ENCODE measurements at places on chromosomes 2 and 18.

DNA sequence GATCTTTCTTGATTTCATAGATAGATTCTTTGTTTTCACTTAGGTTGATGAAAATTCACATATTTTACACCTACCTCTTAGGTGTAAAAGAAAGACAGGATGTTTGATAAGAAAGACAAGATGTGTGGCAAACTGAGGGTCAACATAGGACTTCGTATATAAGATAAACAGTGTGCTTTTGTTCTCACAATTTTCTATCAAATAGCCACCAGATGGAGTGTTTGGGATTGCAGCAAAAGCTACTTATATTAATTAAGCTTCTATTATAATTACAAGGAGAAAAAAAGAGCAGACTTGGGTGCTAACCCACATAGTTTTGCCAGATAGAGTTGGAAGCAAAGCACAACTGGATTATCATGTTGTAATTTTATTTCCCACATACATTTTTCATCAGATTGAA is 232.9 kb downstream of the CDH7 start:
- no peak for DNase-seq

DNA sequence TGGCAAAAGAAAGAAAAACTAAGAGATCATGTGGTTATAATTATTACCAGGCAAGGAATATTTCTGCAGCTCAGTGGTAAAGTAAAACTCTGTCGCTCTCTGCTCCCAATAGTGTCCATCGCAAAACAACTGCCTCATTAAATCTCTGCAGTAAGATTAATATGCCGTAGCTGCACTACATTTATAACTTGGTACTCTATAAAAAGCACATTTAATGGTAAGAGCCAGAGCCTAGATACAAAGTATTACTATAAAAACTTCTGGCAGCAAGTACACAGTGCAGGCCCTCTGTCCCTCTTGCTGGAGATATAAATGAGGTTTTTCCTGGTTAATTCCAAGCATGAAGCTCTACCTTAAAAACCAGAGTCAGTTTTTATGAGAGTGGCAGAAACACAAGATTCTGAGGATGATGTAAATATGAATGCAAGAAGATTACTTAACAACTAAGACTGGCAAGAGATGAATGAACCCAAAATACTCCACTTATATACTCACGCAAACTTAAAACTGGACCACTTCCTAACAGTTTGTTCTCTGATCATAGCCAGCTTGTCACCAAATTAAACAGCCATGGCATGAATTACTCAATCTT is 25.5 kb downstream of the ZNF521 start:
- DNase-seq = no peak

- DNase-seq = no peak
Observed at GRCh38 chr2:123614596-123614995, 410.5 kb upstream of the CNTNAP5 start.

- DNase-seq = no peak
Observed at GRCh38 chr2:235077046-235077445, 125.2 kb downstream of the SH3BP4 start.

DNA sequence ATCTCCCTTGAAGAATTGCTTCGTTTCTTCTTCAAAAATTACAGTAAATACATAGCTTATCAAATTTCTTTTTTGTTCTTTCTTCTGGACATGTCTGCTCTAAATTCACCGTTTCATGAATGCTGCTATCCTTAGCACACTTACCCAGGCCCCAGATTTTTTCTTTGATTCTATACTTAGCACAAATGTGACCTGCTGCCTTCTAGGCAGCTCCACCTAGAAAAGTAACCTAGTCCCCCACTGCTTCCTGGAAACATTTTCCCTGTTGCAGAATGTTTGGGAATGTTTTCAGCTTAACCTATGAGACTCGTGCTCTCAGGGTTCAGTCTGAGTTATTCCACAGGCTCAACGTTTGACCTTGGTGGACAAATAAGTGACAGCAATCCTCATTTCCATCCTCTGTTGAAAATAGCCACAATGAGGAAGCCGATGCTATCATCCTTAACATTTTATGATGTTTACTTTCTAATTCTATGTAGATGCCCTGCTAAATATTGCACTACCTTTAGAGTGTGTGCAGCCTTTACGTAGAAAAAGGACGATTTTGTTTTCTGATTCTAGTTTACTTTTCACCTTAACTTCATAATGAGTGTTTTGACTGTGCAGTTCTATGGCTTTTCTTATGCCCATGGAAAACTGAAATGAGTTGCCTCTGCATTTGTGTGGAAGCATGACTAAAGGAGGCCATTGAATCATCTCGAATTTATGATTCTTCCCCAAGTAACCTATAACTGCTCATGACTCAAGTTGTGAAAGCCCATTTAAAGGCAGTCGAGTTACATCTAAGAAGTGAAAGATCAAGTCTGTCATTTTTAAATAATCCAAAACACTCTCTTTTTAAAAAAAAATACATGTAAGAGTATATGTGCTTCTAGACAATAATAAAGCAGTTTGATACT is 47.7 kb downstream of the TMEM182 start:
- no peak for DNase-seq

GRCh38 chr2:161381546-161381945 is 34.6 kb upstream of the TBR1 start:
- no peak for DNase-seq

DNA sequence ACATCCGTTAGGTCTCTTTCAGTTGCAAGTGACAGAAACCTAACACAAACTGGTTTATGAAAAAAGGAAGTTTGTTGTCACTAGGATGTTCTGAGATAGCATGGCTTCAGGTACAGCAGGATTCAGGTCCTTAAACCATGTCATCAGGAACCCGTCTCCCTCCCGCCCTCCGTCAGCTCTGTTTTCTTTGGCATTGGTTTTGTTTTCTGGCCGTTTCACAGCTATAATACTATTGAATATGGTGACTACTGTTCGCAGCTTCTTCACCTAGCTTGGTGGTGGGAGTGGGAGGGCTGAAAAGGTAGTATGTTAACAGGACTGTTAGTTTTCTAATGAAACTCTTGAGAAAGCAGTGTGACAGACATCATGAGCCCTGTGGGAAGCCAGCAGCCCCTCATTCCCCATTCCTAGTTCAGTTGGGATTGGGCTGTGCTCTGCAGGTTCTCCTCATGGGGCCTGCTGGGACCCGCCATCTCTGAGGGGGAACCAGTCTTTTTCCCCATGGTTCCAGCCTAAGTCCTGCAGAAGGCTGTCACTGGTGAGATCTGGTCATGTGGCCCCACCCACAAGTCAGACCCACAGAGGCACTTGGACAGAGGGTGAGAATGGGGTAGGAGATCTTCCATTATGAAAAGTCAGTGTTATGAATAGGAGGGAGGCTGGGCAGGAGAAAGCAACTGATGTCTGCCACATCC is 12.1 kb downstream of the PTMA start:
- DNase-seq = no peak

DNA sequence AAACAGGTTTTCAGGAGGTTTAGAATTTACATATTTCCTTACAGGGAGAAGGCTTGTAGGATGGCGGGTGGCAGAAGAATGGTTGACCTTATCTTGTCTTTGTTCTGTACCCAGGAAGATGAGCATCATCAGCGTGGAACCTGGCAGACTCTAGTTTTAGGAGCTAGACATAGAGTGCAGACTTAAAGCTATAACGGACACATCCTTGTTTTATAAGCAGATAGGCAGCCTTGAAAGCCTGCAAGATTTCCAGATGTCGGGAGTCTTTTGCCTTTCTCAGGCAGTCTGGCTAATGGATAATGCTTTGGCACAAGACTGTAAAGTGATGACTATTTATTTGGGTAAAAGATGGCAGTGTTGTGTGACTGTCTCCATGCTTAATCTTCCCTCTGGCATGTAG is 11.7 kb downstream of the AQP12B start:
- no peak for DNase-seq

DNA sequence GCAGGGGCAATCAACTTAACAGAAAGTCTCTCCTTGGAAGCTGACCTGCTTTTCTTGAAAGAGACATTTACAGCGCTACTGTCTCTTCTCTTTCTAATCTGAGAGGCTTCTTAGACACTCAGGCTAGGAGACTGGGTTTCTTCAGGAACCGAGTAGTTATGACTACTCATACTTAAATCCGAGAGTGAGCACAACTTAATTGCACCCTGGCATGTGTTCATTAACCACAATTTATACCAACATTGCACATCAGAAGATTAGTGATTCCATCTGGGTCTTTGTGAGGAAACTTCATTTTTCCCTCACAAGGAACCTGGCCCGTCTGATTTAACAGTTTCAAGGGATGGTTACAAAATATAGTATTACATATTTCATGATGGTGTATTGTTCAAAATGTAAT is 176.9 kb downstream of the UBE2E3 start:
- DNase-seq = no peak

DNA sequence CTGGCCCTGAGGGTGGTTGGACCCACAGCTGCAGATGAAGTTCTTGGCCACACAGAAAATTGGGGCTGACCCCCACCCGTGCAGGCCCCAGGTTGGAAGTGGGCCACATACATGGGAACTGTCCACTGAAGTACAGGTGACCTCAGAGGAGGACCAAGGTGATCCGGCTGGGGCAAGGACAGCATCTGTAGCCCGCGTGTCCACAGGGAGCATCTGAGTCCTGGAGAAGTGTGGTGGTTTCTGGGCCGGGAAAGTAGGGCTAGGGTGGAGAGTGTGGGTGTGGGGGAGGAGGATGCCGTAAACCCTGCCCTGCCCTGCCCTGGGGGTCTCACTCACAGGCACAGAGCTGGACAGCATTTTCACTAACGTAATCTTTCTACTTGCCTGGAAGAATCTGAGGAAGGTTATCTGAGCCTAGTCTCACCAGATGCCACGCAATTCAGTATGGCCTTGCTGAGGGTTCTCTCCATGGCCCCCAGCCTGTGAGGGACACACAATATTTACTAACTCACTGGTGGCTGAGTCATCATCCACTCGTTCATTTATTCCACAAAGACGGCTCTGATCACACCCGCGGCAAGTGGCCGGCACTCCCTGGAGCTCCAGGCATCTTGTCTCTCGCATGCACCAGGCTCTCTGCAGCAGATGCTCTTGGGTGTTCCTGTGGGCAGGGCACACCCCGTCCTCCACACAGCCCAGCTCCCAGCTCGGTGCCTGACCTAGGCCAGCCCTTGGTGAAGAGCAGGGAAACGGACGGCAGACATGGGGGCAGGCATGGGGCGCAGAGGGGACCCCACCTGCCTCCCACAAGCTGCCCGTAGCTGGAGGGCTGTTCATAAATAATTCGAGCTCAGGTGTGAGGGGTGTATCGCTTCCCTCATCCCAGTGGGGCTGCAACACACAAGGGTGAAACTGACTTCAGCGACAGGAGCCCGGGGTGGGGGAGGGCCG is 51.2 kb downstream of the INHBB start:
- DNase-seq = no peak

DNA sequence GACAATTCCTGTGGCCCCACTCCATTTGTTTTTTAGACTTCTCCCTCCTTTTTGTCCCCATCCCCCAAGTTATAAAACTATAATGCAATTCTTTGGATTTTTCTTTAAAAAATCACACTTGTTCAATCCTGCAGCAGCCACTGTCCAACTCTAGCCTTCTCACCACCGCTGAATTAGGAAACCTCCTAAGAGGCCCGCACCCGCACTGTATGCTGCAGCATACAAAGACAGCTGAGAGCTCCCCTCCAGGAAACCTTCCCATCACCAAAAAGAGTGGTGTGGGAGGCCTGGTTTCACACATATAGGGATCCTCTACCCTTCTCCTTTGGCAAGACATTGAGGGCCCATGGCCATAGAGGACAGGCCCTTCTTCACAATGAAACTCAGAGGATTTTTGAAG is 2.9 kb downstream of the PCGF1 start:
- DNase-seq = no peak

DNA sequence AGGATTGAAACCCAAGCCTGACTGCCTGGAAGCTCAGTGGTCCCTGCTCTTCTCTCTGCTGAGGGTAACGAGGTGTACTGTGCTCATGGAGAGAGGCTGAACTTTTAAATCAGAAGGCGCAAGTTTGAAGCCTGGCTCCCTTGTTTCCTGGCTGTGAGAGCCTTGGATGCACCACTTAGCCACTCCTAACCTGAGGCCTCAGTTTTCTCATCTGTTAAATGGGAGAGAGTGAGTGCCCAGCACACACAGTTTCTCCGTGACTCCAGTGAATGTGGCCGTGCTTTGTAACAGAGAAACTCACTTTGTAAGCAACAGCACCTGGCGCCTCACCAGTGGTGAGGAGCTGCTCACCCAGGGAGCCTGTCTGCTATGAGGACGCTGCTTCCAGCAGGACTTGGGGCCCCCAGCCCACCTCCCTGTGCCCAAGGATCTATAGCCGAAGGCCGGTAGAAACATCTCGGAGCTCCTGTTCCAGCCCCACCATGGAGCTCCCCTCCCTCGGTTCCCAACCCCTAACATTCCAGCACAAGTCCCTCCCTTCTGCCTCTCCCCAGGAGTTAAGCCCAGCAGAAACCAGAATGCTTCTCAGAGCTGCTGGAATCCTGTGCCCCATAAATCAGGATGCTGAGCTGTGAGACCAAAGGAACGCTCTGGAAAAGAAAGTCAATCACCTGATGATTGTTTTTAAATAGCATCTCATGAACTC is 20.3 kb upstream of the KCNK3 start:
- no peak for DNase-seq

DNA sequence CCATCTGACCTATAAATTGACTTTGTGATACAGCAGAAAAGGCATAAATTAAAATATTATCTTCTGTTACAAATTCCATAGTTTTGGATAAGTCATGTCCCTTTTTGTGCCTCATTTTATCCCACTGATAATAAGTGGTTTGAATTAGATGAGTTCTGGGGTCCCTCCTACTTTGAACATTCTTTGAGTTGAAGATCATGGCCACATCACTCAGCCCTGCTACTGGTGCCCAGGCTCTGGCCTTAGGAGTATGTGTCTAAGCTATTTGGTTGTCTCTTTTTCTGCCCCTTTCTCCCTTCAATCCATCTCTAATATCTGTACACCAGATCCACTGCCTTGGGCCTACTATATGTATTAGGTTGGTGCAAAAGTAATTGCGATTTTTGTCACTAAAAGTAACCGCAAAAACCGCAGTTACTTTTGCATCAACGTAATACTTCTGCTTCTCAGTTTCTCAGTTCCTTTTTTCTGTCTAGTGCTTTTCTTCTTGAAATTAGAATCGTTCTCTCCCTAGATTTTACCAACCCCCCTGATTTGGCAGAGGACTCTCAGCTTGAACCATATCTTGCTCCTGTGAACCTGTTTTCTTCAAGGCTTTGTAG is 362.5 kb upstream of the TNP1 start:
- no peak for DNase-seq

DNA sequence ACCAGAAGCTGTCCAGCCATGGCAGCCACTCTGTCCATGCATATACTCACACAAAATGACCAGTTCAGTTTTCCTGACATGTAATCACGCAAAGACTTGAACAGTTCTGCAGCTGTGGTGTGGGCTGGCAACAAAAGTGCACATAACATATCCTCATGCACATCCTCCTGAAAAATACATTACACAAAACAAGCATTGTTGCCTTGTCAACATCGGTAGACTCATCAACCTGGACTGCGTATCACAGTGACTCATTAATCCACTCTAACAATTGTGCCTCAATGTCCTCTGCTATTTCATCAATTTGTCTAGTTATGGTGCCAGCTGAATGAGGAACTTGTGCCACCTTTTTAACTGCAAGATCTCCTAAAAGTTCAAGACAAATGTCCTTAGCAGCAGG is 19.5 kb downstream of the RBKS start:
- no peak for DNase-seq

GRCh38 chr18:5488844-5489243 is 55.0 kb downstream of the EPB41L3 start:
- DNase-seq = no peak

GRCh38 chr2:207055257-207055656 is 110.5 kb downstream of the KLF7 start:
- DNase-seq = no peak
